Heart left ventricle (tissue), 16 donors: ENCODE measurements at places on chromosomes 1 and 21. TPM values are rescaled to one million over a fixed set of nuclear protein-coding genes. Genes with fewer than 3 reads are reported as not detected.

Gene HTR6
- not detected for total RNA-seq

GRCh38 chr1:109767637-109768334, 4.1 kb upstream of the EPS8L3 start:
- no peak overlapping the region for H3K4me3 ChIP-seq
- no peaks in the 10 kb centered on the region for H3K27me3 ChIP-seq
- H3K27ac ChIP-seq = peak overlapping the region; percentile 42
- no peak for DNase-seq
- H3K36me3 ChIP-seq = no peaks in the 10 kb centered on the region

DNA sequence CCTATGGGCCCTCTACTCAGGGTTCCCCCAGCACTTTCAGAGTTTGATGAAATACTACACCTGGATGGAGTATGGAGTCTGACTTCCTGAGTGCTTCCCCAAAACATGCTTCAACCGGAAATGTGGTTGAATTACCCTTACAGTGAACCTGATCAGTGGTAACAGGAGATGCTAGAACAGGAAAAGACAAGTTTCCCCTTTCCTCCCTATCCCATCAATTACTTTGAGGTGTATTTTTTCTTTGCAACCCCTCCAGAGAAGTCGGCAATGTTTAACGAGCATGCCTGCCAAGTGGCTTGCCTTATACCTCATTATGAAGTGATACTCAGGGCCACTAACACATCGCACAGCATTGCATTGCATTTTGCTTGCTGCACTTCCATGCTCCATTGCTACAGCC, 7.0 kb downstream of the KRTAP15-1 start:
- no peaks in the 10 kb centered on the region for H3K4me1 ChIP-seq
- H3K36me3 ChIP-seq = no peaks in the 10 kb centered on the region
- no peak overlapping the region for H3K27ac ChIP-seq
- H3K4me3 ChIP-seq = no peak overlapping the region
- H3K27me3 ChIP-seq = no peaks in the 10 kb centered on the region

Gene CFAP107
- not detected for total RNA-seq

DNA sequence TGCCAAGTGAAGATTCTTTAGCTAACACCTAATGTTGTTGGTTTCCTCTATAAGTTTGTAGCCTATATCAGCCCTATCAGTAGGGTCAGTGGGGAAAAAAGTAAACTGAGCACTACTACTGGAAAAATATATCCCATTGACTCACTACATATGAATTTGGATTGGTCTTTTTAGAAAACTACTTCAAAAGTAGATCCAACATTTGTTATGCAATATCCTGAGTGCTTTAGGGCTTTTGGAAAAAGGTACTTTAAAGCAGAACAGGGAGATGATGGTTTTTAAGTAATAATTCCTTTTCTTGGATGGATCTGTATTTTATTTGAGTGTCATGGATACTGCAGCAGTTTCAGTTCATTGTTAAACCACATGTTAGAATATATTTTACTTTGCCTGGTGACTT, 7.1 kb downstream of the C1orf21 start:
- H3K27me3 ChIP-seq = no peaks in the 10 kb centered on the region
- peaks cover 73% of the 10 kb centered on the region for H3K4me1 ChIP-seq
- H3K4me3 ChIP-seq = no peak overlapping the region
- DNase-seq = no peak
- no peak overlapping the region for H3K27ac ChIP-seq

- no peaks in the 10 kb centered on the region for H3K36me3 ChIP-seq
- H3K27me3 ChIP-seq = no peaks in the 10 kb centered on the region
- H3K4me1 ChIP-seq = peaks cover 39% of the 10 kb centered on the region
- DNase-seq = no peak
- H3K27ac ChIP-seq = peak overlapping the region; percentile 30
These were observed 5.8 kb downstream of the KIF1B start for GRCh38 chr1:10216090-10216749.

DNA sequence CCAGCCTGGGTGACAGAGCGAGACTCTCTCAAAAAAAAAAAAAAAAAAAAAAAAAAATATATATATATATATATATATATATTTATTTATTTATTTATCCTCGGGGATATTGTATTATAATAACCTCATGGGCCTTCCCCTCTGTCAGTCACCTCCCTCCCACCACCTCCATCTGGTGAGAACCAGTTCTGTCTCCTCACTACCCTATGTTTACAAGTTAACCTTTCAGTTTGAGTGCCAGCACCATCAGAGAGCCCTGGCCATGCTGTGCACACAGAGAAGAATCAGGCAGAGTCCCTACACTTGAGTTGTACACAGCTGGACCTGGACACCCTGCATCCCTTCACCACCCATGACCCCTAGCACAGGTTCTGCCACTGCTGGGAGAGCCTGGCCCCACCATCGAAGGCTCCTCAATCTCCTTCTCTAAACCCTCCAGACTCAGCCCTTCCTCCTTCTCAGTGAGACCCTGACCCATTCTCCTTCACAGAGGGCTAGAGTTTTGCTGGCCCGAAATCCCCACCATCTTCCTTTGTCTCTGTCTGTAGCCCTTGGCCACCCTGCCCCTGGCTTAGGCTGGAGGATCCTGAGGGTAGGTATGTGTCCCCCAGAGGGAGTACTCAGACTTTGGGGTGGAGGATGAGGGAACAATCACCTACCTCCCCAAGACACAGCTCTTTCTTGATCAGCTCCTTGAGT, 1.2 kb downstream of the S100A5 start:
- H3K27me3 ChIP-seq = no peaks in the 10 kb centered on the region
- peaks cover 18% of the 10 kb centered on the region for H3K4me1 ChIP-seq
- no peak for DNase-seq
- no peak overlapping the region for H3K27ac ChIP-seq
- H3K4me3 ChIP-seq = no peak overlapping the region

GRCh38 chr1:32494196-32494595, 29.3 kb downstream of the ZBTB8B start:
- peaks cover 3% of the 10 kb centered on the region for H3K4me1 ChIP-seq
- DNase-seq = no peak
- no peak overlapping the region for H3K4me3 ChIP-seq
- no peaks in the 10 kb centered on the region for H3K36me3 ChIP-seq
- no peak overlapping the region for H3K27ac ChIP-seq
- H3K27me3 ChIP-seq = no peaks in the 10 kb centered on the region

Gene TGFB2
- total RNA-seq = 23.6 TPM

DNA sequence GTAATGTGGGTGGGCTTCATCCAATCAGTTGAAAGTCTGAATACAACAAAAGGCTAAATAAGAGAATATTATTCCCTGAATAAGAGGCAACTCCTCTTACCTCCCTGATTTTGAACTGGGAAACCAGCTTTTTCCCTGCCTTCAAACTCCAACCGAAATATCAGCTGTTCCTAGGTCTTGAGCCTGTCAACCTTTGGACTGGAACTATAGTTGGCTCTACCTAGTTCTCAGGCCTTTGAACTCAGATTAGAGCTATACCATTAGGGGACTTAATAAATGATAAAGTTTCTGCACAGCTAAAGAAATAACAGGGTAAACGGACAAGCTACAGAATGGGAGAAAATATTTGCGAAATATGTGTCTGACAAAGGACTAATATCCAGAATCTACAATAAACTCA, 43.8 kb upstream of the BEND5 start:
- no peak overlapping the region for H3K27ac ChIP-seq
- no peak for DNase-seq
- no peak overlapping the region for H3K4me3 ChIP-seq
- no peaks in the 10 kb centered on the region for H3K36me3 ChIP-seq
- no peaks in the 10 kb centered on the region for H3K4me1 ChIP-seq
- no peaks in the 10 kb centered on the region for H3K27me3 ChIP-seq

- no peaks in the 10 kb centered on the region for H3K36me3 ChIP-seq
- H3K4me3 ChIP-seq = no peak overlapping the region
- peak overlapping the region; percentile 67 for H3K27ac ChIP-seq
- H3K4me1 ChIP-seq = peaks cover 33% of the 10 kb centered on the region
- no peak for DNase-seq
- H3K27me3 ChIP-seq = no peaks in the 10 kb centered on the region
These were observed 21.2 kb upstream of the BCAR3 start for GRCh38 chr1:93702828-93703183.

Gene OR14K1
- total RNA-seq = not detected

DNA sequence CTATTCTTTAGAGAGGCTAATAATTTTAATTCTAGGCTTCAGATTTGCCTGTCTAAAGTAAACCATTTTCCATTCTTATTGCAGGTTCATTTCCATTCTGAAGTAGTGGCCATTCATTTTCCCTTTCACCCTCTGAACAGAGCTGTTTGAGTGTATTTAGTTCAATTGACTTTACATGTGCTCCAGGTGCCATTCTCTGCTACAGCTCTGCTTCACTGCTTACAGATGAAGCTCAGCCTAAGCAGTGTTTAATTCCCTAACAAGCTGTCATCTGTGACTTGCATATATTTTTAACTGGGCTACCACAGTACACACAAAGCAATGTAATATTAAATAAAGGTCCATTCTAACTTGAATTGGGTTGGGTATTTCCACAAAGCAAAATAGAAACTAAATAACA, 1031.6 kb downstream of the KCNT2 start:
- H3K4me1 ChIP-seq = no peaks in the 10 kb centered on the region
- no peaks in the 10 kb centered on the region for H3K27me3 ChIP-seq
- H3K36me3 ChIP-seq = no peaks in the 10 kb centered on the region
- DNase-seq = no peak
- H3K27ac ChIP-seq = no peak overlapping the region
- no peak overlapping the region for H3K4me3 ChIP-seq

DNA sequence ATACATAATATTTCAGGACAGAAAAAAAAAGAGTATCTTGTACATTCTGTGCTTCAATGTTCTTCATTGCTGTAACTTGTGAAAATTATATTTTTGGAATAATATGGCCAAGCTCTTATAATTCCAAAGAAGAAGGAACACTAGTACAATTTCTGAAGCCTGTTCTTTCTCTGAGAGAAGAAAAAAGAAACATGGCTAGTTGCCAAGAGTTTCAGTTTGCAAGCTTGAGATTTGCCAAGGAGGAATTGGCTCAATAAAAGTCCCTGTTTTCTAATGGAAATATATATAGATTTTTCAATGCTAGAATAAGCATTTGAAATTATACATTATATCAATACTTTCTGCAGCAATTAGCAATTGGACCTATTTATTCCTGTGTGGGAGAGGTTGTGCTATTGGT, 285.2 kb upstream of the NEGR1 start:
- no peak for DNase-seq
- H3K4me3 ChIP-seq = no peak overlapping the region
- no peaks in the 10 kb centered on the region for H3K27me3 ChIP-seq
- no peaks in the 10 kb centered on the region for H3K36me3 ChIP-seq
- H3K27ac ChIP-seq = no peak overlapping the region

Gene CFAP141
- total RNA-seq = not detected

Gene PGBD5
- total RNA-seq = 8.0 TPM

GRCh38 chr1:92968138-92969032, 7.1 kb upstream of the DIPK1A start:
- H3K4me1 ChIP-seq = peaks cover 18% of the 10 kb centered on the region
- H3K27me3 ChIP-seq = no peaks in the 10 kb centered on the region
- H3K36me3 ChIP-seq = no peaks in the 10 kb centered on the region
- H3K27ac ChIP-seq = no peak overlapping the region
- DNase-seq = no peak
- H3K4me3 ChIP-seq = no peak overlapping the region

DNA sequence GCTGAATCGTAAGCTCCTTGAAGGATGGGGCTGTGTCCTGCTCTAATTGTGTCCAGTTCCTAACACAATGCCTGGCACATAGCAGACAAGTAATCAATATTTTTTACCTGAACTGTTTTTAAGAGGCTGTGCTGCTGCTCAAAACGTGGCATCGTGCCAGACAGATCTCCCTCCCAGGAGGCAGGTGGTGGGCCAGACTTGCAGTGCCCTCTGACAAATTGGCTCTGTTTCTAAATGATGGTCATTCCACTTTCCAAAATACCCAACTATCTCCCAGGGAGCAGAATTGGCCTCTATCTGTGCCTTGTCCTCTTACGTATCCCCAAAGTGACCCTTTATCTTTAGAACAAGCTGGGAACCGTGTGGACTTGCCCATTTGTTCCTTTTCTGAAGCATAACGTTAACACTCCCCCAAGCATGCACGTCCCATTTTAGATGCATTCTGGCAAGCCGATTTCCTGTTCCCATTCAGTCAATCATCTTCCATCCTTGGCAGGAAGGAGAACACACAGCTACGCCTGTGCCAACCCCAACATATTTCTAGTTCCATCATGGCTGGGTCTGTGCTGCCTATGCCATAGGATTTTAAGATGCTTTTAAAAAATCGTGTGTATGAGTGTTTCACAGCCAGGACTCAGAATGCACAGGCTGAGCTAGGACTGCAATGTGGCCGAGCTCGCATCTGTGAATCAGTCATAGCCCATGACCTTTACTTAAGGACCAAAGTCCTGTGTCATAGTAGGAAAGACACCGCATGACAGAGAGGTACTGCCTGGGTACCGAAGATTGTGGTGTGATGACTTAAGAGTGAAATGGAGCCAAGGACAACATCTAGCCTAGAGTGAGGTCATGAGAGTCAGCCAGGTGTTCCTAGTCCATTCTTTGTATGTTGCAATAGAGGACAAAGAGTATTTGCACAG, 408.6 kb downstream of the PRDM2 start:
- no peaks in the 10 kb centered on the region for H3K27me3 ChIP-seq
- no peaks in the 10 kb centered on the region for H3K36me3 ChIP-seq
- no peaks in the 10 kb centered on the region for H3K4me1 ChIP-seq
- DNase-seq = no peak
- no peak overlapping the region for H3K27ac ChIP-seq
- no peak overlapping the region for H3K4me3 ChIP-seq

DNA sequence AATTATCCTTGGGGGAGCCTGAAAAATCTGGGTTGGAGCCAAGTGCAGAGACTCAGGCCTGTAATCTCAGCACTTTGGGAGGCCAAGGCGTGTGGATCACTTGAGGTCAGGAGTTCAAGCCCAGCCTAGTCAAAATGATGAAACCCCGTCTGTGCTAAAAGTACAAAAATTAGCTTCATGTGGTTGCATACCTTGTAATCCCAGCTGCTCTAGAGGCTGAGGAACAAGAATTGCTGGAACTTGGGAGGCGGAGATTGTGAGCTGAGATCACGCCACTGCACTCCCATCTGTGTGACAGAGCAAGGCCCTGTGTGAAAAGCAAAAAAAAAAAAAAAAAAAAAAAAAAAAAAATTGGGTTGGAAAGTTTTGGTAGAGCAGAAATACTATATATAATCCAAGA, 1563.6 kb upstream of the PRMT6 start:
- H3K4me1 ChIP-seq = no peaks in the 10 kb centered on the region
- H3K36me3 ChIP-seq = no peaks in the 10 kb centered on the region
- no peaks in the 10 kb centered on the region for H3K27me3 ChIP-seq
- H3K4me3 ChIP-seq = no peak overlapping the region
- DNase-seq = no peak
- H3K27ac ChIP-seq = no peak overlapping the region
